NCI-H1092 (cell line): ENCODE measurements at places on chromosomes 5 and 9.

GRCh38 chr5:174794931-174795672 is 70.7 kb downstream of the MSX2 start:
- DNase-seq, result no peak

DNA sequence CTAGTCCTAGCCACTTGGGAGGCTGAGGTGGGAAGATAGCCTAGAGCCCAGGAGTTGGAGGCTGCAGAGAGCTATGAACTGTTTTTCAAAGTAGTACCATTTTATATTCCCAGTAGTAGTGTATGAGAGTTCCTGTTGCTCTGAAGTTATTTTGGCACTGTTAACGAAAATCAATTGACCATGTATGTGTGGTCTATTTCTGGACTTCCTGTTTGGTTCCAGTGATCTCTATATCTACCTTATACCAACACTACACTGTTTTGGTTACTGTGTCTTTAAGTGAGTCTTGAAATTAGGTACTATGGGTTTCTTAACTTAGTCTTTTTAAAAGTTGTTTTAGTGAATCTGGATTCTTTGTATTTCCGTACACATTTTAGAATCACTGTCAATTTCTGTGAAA is 13.6 kb downstream of the SLF1 start:
- DNase-seq, result no peak

- DNase-seq, result no peak
These were observed 21.8 kb downstream of the GLT6D1 start for GRCh38 chr9:135617538-135617900.

GRCh38 chr5:133120156-133120750 is 68.4 kb downstream of the HSPA4 start:
- no peak for DNase-seq

DNA sequence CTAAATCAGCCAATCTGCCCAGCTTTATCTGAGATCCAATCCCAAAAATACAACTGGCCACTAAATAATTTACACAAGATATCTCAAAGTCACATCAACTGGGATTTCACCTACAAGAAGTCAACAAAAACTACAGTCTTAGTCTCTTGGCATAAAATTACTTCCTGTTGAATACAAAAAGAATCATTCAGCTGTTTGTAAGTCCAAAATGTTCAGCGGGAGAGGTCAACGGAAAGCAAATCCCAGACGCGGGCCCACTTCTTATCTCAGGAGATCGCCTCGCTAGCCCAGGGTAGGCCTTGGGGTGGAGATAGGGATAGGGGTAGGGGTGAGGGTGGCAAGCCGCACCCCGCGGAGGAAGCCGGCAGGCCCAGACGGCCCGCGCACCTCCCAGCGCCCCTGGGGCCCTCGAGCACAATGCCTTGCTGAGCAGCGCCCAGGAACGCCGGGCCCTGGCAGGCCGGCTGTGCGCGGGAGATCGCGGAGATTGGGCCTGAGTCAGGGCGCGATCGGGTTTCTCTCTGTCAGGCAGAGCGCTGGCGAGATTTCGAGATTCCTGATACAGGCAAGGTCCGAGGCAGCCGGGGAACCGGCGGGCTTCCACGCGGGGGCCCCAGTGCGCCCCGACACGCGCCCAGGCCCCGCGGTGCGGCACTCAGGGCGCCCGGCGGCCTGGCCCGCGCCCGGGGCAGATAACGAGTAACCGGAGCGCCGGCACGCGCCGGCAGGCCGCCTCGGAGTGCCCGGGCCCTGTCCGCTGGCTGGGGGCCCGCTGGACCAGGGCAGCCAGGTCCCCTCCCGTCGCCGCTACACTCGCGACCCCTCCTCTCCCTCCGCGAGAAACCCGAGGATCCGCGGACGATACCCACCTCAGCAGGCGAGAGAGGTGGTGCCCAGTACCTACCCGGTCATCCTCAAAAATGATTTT is 601 bp downstream of the HINT1 start:
- DNase-seq, result peak; percentile 37

GRCh38 chr5:98428806-98429205 is 344.7 kb upstream of the RGMB start:
- DNase-seq, result no peak

DNA sequence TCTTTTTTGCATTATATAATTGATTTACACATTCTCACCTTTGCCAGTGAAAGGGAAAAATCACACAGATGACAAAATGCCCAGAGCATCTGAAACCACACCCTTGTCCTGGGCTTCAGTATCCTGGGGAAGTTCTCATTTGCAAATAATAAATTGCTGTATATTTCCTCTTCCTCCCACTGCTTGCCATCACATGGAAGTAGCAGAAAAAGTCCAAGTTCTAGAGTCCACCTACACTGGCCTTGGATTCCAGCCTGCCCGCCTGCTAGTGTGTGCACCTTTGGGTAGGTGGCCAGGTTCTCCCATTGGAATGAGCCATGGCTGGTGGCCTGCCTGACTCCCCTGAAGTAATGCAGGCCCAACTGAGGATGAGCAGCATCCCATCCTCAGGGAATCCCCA is 149.4 kb downstream of the GADD45G start:
- DNase-seq, result no peak

GRCh38 chr9:33151007-33151557 is 16.1 kb downstream of the B4GALT1 start:
- peak; percentile 34 for DNase-seq
